Sigmoid colon (tissue), 7 donors: ENCODE measurements at places on chromosomes 5 and 9. TPM values are rescaled to one million over a fixed set of nuclear protein-coding genes. Genes with fewer than 3 reads are reported as not detected.

The SLC6A19 gene
- total RNA-seq = not detected

The FAM153A gene
- total RNA-seq = 5.3 TPM

The NOXA1 gene
- total RNA-seq = 3.3 TPM

The PPP3R2 gene
- total RNA-seq = not detected

The DNAJB5 gene
- total RNA-seq = 27.8 TPM

The WNK2 gene
- total RNA-seq = 38.0 TPM

- DNase-seq = no peak
These were observed 23.0 kb downstream of the ZNF474 start for GRCh38 chr5:122152266-122152900.

GRCh38 chr9:109770101-109770500, 9.9 kb upstream of the PALM2AKAP2 start:
- DNase-seq = no peak

DNA sequence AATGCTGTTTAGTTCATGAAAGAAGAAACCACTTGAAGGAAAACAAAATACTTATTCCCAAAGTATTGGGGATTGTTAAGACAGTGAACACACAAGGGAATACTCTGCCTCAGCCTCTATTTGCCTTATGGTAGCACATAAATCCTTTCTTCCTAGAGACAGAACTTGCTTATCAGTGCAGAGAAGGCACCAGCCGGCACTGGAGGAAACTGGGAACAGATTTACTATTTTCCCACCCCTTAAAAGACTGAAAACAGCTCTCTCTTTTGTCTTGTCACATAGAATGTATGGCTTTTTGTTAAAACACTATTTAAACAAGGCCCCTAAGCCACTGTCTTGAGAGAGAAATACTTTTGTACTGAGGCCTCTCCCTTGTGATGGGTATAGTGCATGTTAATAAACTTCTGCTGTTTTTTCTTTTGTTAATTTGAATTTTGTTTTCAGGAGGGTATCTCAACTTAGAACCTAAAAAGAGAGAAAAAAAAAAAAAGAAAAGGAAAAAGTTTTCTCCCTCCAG, 40.7 kb upstream of the EDIL3 start:
- no peak for DNase-seq

- peak; percentile 85 for DNase-seq
These were observed 145.5 kb downstream of the DCP2 start for GRCh38 chr5:113122053-113122452.

DNA sequence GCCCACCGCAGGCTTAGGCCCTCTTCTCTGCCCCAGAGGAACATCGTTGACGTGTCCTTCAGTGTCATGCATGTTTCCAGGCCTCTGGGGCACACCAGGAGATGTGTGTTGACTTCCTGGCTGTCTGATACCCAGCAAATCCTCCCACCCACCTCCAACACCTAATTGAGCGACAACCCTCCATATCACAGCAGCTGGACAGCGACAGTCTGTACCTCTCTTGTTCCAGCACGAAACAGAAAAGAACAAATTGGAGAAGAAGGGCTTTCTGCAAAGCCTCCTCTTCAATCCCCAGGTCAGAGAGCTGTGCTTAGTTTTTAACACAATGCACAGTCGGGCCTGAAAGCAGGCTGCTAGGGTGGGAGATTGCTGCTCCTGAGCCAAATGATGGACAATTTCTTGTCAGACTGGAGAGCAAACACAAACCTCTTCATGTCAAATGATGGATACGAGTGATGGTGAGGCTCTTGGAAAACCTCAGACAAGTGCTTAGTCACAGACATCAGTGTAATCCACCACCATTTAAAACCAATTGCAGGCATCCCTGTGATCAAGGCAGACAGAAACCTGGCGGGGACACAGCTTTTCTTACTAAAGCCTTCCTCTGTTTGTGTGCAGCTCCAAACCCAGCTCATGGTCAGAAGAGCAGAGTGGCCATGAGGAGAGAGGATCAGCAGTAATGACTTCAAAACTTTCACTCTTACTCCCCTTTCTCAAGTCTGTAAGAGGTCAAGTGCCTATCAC, 110.6 kb downstream of the EBF1 start:
- no peak for DNase-seq

- no peak for DNase-seq
These were observed 215.2 kb downstream of the AUH start for GRCh38 chr9:91146391-91147019.

- no peak for DNase-seq
These were observed 158.1 kb downstream of the FER start for GRCh38 chr5:108905805-108906204.

DNA sequence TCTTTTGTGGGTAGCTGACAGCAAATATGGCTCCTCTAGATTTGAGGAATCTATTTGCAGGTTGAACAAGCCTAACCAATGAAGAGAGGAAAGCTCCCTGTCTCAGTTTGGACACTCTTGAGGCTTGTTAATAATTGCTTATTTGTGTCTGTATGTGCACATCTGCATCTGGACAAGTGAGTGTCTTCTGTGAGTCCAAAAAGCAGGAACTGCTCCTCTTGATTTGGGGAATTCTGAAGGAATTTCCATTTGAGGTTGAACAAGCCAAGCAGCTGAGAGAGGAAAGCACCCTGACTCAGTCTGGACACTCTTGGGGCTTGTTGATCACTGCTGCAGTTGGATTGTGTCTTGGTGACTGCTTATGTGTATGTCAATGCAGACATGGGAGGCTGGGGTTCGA, 211.6 kb downstream of the DTWD2 start:
- no peak for DNase-seq

DNA sequence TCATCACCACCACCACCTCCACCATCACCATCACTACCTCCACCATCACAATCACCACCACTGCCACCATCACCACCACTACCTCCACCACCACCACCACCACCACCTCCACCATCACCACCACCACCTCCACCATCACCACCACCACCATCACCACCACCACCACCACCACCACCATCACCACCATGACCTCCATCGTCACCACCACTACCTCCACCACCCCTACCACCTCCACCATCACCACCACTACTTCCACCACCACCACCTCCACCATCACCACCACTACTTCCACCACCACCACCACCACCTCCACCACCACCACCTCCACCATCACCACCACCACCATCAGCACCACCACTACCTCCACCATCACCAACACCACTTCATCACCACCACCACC, 23.5 kb upstream of the ADCY2 start:
- DNase-seq = no peak

DNA sequence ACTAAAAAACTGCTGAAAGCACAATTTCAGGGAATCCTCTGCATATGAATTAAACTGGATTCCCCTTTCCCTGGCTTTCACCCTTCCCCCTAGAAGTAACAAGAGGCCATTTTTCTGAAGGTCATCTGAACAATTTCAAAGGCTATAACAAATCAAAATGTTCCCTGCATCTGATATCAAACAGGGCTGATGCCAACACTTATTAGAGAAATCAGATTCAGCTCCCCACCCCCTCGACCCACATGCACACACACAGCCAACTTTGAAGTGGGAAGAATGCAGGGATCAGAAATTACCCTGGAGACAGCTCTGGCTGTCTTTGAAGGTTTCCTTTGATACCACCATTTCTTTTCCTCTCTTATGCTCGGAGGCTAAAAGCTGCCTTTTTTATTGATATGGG, 149.0 kb upstream of the RAPGEF1 start:
- DNase-seq = no peak

DNA sequence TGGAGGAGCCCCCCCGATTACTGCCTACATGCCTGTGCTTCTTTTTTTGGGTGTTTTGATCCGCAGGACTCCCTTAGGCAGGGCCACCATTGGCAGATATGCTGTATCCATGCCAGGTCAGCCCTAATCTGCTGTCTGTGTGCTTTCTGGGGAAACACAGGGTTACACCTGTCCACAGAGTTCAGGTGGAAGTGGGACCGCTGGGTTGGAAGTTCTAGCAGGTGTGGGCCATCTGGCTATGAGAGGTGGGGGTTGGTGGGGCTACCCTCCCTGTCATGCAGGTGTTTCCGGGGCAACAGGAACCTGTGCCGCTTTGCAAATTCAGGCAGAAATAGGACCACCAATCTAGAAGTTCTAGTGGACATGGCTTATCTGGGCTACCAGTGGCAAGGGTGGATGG, 17.0 kb downstream of the IFNE start:
- no peak for DNase-seq

- DNase-seq = peak; percentile 63
These were observed 48.2 kb downstream of the CXXC5 start for GRCh38 chr5:139696167-139696893.
